Left cardiac atrium (tissue), 4 donors: ENCODE measurements at places on chromosomes 7 and 10.

DNA sequence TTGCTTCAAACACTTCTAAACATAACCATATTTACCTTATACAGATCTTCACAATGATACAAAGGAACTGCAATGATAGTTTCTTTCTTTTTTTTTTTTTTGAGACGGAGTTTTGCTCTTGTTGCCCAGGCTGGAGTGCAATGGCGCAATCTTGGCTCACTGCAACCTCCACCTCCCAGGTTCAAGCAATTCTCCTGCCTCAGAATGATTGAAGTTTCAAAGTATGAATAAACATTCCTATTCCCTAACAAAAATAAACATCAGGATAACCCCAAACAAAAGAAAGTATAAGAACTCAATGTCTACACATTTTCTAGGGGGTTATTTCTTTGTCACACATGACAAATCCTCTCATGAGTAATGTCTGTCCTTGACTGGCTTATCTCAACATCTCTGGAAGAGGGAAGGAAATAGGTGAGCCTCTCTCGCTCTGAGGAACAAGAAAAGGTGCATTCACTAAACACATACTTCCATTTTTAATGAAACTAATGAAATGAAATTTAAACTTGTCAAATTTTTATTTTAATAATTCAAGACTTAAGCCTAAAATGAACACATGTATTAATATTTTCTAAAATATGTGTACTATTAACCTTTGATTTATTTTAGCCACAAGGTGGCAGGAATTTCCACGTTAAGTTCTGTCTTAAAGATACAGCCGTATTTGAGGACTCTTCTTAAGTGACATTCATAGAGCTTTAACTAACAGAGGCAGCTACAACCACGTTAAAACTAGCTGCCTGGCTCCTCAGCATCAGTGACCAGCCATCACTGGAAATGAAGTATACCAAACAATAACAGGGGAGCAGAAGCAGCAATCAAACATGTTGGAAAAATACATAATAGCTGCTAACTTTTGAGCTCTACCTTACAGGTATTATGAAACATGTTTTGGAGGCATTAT is 58.3 kb downstream of the MALSU1 start:
- DNase-seq, result no peak

DNA sequence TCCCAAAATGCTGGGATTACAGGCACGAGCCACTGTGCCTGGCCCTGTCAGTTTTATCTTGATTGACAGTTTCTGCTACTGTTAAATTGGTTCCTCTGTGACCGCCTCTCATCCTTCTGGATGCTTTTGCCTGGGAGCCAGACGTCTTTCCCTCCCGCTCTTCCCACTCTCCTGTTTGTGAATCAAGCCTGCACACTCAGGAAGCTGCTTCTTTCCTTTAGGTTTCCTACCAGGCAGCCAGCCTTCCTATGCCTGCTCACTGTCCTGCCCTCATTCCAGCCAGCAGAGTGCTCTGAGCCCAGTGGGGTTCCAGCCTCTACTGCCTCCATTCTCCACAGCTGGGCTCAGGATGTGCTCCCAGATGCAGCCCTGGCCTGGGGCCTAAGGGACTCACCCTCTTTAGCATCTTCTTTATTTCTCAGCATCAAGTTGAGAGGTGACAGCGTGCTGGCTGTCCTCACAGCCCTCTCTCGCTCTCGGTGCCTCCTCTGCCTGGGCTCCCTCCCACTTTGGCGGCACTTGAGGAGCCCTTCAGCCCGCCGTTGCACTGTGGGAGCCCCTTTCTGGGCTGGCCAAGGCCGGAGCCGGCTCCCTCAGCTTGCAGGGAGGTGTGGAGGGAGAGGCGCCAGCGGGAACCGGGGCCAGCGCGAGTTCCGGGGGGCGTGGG is 5.1 kb downstream of the SH2D4B start:
- DNase-seq, result no peak

GRCh38 chr7:37590824-37591223 is 92.7 kb upstream of the GPR141 start:
- no peak for DNase-seq

DNA sequence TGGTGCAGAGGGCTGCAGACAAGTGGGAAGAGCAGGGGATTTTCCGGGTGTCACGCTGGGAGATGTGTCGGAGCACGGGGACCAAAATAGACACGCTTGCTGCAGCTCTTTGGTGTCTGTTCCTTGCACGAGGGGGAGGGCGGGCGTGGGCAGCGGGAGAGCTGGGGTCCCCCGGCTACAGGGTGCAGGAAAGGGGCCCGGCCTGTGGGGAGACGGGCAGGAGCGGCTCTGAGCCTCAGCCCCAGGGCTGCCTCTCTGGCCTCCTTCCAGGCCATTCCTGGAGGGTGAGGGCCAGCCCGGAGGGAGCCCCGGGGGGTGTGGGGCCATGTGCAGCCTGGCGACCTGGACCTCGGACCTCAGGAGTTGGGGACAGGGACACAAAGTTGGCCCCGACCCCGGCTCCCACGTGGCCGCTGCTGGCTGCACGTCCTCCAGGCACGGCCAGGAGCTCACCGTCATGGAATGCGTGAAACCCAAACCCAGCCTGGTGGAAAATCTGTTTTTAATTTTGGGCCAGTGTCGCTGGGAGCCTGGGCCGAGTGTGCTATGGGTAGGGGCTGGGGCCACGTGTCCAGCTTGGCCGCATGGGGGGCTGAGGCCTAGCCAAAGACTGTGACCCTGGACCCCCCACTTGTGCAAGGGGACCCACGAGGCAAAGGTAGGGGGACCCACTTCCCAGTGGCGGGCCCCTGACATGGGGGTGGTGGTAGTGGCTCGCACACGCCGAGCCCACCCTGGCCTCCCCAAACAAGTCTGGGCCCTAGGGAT is 6.6 kb downstream of the TTYH3 start:
- peak; percentile 72 for DNase-seq

- DNase-seq, result no peak
These were observed 326.9 kb downstream of the GPAM start for GRCh38 chr10:111856631-111857030.

DNA sequence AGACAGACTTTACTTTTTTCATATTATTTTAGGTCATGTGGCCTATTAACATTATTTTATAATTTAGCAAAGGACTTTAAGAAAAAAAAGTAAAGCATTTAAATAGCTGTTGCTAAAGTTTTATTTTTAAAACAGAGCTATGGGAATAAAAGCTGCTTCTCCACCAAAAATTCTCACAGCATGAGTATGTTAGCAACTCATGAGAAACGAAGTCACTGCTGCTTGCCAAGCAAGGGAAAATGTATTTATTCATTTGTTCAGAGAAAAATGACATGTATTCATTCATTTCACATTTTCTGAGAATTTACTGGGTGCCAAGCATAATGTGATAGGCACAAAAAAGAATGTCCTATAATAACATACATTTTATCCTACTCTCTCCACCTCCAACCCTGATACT is 5.1 kb downstream of the LRRC72 start:
- no peak for DNase-seq

- peak; percentile 35 for DNase-seq
These were observed 1.2 kb downstream of the CASD1 start for GRCh38 chr7:94510582-94511496.

- no peak for DNase-seq
These were observed 38.9 kb downstream of the TCF7L2 start for GRCh38 chr10:112988839-112989406.

- no peak for DNase-seq
These were observed 23.3 kb upstream of the DGKI start for GRCh38 chr7:137870078-137870477.

- DNase-seq, result no peak
These were observed 51.3 kb downstream of the TWIST1 start for GRCh38 chr7:19066170-19066569.
